Erythroblast (primary cell): ENCODE measurements at places on chromosomes 7 and 10.

DNA sequence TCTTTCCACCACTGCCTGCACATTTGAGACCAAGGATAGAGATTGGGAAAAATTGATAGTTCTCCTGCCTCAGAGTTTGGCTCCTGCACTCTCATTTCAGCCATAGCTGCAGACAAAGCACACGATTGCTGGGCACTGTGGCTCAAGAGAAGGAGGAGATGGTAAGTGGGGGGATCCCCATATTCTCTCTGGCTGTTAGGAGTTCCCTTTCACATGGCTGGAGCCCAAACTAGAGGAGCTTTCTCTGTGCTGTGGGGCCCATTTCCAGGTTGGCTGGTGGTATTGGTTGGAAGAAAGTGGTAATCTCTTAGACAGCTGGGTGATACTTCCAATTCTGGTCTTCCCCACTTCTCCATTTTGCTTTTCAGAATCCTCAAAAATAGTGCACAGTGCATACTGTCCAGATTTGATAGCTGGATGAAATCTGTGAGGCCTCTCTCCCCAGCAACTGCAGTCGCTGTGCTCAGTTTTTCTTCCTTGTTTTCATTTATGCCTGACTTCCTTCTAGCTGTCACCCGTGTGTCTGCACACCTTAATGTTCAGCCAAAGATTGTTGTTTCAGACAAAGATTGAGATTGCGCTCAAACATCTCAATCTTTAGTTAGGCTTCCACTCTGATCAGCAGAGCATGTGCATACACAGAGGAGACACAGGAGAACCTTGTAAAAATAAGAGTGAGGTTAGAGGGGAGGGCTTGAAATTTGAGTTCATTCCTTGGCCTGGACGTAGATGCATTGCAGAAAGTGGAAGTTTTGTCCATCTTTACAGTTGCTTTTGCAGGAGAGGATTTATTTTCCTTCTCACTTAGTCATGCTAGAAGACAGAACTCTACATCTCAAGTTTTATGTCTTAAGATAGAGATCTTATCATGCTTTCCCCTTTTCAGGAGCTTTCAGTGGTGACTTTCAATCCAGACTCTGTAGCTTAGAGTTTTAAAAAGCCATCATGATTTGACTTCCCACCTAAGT, 28.6 kb downstream of the RABGEF1 start:
- DNase-seq = no peak

DNA sequence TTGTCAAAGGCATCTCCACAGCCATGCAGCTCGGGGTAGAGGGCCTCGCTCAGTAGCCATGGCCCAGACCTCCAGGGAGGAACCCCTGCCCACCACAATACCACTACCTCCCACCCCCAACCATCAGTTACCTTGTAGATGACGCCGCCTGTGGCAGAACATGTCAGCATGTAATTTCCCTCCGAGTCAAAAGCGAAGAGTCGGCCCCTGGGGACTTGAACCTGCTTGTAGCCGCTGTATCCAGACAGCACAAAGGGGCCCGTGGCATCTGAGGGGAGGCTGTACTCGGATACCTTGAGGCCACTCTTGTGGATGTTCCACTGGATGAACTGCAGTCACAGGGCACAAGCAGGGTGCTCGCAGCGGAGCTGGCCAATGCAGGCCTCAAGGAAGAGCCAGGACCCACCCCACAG, 16.3 kb upstream of the CYREN start:
- DNase-seq = no peak

DNA sequence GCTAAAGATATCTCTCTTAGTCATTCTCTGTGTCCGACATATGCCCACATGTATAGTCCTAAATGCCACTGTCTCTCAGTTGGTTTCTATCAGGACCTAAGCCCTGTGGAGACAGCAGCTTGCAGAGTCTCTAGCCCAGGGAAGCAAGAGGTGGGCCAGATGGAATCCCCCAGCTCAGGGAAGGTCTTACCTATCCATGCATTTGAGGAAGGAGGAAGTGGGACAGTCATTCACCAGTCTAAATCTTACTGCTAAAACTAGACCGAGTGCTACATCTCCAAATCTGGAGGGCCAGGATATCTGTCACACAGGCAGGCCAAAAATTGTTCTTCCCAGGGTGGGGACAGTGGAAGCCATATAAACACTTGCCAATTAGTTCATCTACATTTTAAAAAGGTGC, 26.4 kb upstream of the HERPUD2 start:
- DNase-seq = no peak

GRCh38 chr7:35702541-35702940, 7.6 kb upstream of the HERPUD2 start:
- no peak for DNase-seq

DNA sequence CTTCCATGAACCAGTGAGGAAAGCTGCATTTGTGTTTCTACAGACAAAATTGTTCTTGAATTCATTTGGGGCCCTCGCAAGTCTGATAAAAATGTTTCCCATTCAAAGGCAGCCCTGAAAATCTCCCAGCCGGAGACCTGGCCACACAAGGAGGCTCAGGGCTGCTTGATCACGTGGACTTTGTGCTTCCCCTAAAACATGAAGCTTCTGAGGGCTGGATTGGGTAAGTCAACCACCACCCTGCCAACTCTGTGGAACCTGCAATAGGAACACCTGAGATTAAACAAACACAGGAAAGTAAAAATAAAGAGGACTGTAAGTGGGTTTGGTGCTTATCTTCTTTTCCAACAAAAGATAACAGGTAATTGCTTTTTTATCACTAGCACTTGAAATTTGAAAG, 133.8 kb downstream of the C10orf90 start:
- no peak for DNase-seq
